ENCODE measurements at places on chromosomes 1 and 21.
A peak's percentile ranks its signal among the peaks of the same experiment; 100 is the strongest.

- DNase-seq, result no peak
These were observed 25.2 kb upstream of the TTC22 start for GRCh38 chr1:54826226-54826816.

DNA sequence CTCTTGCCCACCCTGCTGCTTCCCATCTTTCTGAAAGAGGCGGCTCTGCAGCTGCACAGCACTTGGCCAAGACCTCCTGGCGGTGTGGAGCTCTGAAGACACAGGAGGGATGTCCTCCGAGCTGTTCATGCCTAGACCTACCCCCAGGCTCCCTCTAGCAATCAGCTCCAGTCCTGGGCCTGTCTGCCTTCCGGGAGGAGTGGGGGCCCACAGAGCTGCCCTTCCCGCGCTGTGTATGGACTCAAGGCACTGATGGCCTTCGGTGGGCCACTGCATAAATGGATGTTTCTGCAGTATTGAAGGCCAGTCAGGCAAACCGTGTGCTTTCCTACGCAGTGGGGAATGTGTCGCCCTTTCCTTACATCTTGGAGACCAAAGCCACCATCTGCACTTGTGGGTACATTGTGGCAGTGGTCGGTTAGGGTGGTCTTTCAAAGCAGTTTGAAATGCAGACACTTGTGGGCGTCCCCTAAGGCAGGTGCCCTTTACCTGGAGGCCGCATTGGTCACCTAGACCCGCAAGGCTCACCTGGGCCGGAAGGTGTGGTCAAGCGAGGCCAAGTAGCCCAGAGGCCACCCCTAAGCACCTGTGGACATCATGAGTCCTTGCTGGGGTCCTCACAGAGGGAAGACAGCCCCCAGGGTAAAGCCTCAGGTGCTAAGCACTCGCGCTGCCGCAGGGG is 912 bp upstream of the PKNOX1 start:
- no peak for DNase-seq

- no peak for DNase-seq
These were observed 9.1 kb downstream of the CRB1 start for GRCh38 chr1:197277166-197277565.

DNA sequence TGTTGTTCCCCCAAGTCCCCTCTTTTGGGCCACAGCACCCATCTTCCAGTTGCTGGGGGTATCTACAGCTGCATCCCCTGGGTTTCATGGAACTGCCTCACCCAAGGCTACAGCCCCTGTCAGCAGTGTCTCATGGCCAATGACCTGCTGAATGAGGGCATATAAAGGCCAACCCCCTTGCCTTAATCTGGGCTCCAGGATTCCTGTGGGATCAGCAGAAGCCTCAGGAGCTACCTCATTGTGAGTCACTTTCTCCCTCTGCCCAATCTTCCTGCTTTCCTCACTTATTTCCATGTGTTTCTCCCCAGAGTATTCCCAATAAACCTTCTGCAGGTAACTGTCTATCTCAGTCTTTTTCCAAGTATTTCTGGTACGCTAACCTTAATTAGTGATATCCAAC is 37.3 kb upstream of the SYT14 start:
- DNase-seq, result peak; percentile 72

DNA sequence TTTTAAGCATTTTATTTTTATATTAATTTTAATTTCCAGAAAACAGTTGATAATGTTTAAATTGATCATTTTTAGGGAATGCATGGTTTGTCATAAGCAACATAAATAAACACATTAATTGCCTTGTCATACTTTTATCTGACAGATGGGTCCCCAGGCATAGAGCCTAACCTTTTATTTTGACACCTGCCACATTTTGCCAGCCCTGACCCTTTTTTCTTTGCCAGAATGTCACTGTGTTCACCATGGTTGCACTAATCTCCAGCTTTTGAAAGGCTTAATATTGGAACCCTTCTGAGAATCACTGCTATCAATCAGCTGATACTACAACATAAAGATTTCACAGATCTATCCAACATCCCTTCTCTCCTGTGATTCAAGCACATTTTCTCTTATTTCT is 56.0 kb upstream of the DPYD start:
- no peak for DNase-seq

DNA sequence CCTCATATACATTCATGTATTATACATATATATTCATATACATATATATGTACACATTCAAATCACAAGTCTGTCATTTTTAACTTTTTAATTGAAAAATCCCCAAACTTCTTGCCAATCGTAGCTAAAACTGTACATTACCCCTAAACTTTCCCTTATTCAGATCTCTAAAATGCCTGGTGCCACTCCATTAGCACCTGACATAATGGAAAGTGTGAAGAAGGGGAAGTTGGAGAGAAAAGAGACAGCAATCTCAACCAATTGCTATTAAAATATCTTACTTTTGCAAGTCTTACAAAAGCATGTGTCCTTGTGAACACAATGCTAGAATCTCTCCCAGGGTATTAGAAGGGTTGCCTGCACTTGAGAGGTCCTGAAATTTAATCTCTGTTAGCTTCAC is 22.7 kb upstream of the PRKACB start:
- no peak for DNase-seq

DNA sequence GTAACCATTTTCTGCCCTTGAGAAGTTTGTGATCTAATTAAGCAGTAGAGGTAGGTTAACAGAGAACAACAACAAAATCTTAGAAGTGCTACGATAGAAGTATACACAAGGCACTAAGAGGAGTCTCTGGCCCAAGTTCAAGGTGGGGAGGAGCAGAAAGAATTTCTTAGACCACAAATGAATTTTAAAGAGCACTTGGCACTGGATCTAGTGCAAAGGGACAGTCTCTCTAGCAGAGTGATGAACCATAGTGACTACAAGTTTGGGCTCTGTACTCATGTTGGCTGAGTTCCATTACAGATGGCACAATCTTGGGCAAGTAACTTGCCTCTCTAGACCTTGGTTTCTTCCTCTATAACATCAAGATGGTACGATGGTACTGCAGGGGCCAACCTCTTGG is 33.3 kb upstream of the PIGC start:
- no peak for DNase-seq

GRCh38 chr1:87331365-87332241 is 2.9 kb downstream of the LMO4 start:
- peak; percentile 78 for DNase-seq

DNA sequence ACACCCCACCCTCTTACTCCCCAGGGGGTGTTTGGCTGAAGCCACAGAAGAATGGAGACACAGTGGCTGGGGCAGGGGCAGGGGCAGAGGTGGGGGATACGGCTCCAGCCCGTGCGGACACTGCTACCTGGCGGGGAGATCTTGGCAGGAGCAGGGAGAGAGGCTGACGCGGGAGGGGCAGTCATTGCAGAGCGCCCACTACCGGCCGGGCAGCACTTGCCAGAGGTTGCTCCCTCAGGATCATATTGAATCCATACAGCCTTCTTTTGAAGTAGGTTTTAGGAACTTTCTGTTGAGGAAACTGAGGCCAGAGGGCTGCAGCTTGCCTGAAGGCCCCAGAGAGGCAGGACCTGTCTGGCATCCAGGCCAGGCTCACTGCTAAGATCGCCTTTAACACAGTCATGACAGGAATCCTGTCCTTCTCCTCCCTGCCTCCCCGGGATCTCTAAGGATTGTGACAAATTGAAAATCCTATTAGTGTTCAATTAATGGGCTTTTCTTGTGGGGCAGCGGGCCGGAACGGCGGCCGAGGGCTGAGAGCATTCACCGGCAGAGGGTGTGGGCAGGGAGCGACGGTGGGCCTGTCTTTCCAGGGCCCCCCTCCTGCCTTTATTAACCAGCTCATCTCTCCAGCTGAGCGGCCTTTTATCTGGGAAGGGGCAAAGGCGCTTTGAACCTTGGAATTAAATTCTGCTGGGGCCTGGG is 65.5 kb upstream of the WNT4 start:
- no peak for DNase-seq

GRCh38 chr1:113930499-113931161 is 1.5 kb downstream of the HIPK1 start:
- peak; percentile 39 for DNase-seq

DNA sequence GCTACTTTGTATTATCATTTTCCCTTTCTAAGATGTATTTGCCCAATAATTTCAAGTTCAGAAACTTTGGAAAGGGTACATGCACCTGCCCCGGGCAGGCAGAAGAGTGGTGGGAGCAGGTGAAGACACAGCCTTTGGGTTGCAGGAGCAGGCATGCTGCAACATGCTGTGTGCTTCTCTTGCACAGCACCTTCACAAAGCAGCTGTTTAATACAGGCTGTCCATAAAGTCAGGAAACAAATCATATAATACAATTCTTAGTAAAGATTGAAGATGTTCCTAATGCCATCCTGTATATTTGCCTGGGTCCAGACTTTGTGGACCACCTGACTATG is 182.9 kb downstream of the ZNF281 start:
- DNase-seq, result no peak

DNA sequence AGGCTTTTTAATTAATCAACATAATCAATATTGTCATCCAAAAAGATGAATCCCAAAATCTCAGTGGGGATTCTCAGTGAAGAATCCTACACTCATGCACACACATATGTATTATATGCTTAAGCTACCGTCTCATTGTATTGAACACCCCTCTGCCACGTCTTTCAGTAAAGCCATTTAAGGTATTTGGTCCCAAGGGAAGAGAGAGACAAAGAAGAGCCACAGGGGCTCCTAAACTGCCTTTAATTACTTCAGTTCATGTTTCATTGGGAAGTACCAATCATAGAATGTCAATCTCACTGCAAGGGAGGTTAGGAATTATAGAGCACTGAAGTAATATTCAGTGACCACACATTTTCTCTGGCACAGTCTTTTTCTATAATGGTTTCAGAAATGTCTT is 388.6 kb upstream of the NEGR1 start:
- DNase-seq, result no peak

GRCh38 chr1:110281363-110282290 is 57.5 kb upstream of the RBM15 start:
- DNase-seq, result peak; percentile 36

GRCh38 chr1:4500441-4500840 is 154.0 kb upstream of the AJAP1 start:
- no peak for DNase-seq

All from GM03348 (cell line).